ENCODE measurements at places on chromosomes 6 and 20. TPM values are rescaled to one million over a fixed set of nuclear protein-coding genes. Genes with fewer than 3 reads are reported as not detected.

The SLC17A1 gene
- total RNA-seq: not detected

The ADGRF4 gene
- not detected for total RNA-seq

The EYA4 gene
- not detected for total RNA-seq

The ITCH gene
- total RNA-seq: 40.5 TPM

The CAP2 gene
- 4.2 TPM for total RNA-seq

All from bladder microvascular endothelial cell (primary cell).